Stimulated activated CD4-positive, alpha-beta T cell treated with anti-CD3 and anti-CD28 coated beads, Interleukin-4, amount 100 ng/mL, for 4 hours (primary cell): ENCODE measurements at places on chromosomes 16 and 17.

- no peak for DNase-seq
These were observed 1.5 kb upstream of the SBK1 start for GRCh38 chr16:28290859-28291254.

- no peak for DNase-seq
These were observed 73.0 kb upstream of the N4BP1 start for GRCh38 chr16:48682971-48683370.

GRCh38 chr17:17872547-17873345 lies 36.0 kb upstream of the SREBF1 start:
- DNase-seq: no peak

GRCh38 chr16:78390508-78391324 lies 291.3 kb downstream of the WWOX start:
- no peak for DNase-seq

DNA sequence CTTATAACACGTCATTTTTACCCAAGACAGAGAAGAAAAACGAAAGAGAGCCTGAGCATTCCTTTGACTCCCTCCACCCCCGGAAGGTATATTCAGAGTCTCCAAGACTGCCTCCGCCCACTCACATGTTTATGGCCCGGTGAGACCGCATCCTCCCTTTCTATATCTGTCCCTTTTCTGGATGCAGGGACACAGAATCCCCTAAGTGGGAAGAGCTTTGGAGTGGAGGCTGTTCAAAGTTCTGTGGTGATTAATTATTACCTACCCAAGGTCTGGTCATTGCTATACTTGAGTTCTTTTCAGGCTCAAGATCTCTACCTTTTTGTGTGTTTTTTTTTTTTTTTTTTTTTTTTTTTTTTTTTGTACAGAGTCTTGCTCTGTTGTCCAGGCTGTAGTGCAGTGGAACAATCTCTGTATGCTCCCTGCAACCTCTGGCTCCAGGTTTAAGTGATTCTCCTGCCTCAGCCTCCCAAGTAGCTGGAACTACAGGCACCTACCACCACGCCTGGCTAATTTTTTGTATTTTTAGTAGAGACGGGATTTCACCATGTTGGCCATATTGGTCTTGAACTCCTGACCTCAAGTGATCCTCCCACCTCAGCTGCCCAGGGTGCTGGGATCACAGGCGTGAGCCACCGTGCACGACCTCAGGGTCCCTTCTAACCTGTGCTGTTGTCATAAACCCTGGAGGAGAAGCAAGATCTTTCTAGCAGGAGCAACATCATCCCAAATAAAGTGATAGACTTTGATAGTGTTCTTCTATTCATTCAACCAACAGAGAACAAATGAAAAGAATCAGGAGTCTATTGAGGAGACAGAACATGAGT lies 407.1 kb downstream of the WWOX start:
- no peak for DNase-seq

DNA sequence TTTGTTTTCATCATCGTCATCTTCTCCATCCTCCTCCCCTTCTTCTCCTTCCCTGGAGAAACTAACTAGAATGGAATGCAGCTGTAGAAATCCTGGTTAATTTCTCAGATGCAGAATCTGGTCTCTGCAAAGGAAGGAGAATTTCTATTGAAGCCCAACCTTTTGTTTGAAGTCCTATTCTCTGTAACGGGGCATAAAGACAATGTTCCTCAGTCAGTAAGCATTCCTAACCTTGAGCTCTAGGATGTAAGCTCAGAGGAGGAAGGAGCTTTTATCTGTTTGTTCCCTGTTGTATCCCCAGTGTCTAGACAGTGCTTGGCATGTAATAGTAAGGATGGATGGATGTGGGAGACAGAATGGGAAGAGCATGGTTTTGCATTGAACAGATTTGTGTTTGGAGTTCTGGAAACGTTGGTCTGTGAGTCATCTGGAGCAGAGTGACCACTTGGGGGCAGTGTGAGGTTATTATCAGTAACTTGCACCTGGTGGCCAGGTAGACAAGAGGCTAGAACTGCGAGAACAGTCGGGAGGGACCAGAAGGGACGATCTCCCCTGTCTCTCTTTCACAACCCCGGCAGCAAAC lies 363.7 kb downstream of the SNX29 start:
- peak; percentile 6 for DNase-seq
